NCI-H524 treated with DMSO at 0.1 percent for 48 hours (cell line): ENCODE measurements at places on chromosomes 16 and 17.

DNA sequence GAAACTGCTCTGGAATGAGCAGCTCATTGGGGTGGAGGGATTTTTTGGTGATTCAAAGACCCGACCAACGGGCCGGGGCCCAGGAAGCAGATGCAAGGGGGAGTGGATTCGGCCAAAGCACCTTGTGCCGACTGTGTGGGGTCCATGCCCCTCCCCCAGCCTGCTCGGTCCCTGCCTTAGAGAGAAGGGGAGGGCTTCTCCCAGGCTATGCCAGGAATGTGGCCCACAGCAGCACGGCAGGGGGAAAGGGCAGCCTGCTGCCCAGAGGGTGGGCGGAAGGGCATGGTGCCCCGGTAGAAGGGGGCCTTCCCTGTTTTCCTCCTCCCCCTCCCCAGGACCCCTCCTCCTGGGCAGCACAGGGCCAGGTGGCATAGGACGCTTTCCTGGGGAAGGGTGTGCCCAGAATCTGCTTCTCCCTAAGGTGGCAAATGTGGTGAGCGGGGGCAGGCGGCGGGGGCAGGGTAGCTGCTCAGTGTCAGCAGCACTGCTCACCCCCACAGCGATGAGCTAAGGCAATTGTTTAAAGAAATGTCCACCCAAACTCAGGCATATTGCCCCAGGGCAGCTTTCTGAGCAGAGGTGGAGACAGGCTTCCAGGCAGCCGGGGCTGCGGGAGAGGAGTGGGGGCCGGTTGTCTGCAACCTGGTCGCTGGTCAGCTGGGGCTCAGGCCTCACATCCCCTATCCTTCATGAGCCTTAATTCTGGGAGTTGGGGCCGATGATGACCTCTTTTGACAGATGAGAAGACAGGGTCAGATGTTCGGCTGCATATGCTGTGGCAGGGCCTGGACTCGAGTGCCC is 33.9 kb upstream of the MLKL start:
- no peak for DNase-seq

- DNase-seq: no peak
Measured at GRCh38 chr17:4204710-4205173, 59.0 kb downstream of the ANKFY1 start.

DNA sequence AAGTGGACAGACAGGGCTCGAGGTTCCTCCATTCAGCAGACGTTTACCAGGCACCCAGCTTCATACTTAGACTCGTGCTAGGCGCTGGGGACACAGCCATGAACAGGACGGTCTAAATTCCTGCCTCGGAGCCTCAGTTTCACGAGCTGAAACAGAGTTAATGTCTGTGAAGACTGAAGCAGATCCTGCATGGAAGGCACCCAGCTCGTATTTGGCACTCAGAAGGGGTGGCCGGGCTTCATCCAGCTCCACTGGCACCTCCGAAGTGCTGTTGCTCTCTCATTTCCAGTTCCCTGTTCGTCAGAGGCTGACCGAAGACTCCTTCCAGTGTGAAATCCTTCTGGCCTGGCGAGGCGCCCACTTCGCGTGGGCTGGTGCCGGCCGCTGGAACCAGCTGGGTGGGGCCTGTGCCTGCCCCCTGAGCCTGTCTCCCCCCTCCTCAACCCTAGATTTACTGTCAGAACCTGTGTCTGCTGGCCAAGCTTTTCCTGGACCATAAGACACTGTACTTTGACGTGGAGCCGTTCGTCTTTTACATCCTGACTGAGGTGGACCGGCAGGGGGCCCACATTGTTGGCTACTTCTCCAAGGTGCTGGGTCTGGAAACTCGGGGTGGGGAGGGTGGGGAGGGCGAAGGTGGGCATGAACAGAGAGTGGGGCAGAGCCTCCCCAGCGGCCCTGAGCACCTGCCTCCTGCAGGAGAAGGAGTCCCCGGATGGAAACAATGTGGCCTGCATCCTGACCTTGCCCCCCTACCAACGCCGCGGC is 5.8 kb downstream of the PRSS8 start:
- DNase-seq: no peak

GRCh38 chr17:76053246-76054111 is 18.8 kb downstream of the SRP68 start:
- DNase-seq: no peak

DNA sequence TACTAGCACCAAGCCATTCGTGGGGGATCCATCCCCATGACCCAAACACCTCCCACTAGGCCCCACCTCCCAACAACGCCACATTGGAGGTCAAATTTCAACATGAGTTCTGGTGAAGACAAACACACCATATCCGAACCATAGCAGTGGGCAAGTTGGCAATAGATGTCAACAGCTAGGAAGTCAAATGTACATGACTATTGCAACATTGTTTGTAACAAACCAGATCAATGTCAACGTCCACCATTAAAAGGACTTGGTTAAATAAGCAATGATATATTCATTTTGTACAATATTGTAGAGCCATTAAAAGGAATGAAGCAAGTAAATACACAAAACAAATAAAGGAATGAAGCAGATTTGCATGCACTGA is 26.5 kb upstream of the CIITA start:
- no peak for DNase-seq

- DNase-seq: no peak
Measured at GRCh38 chr16:29680180-29680598, 1.2 kb downstream of the QPRT start.
